ENCODE measurements at places on chromosomes 5 and 9.

DNA sequence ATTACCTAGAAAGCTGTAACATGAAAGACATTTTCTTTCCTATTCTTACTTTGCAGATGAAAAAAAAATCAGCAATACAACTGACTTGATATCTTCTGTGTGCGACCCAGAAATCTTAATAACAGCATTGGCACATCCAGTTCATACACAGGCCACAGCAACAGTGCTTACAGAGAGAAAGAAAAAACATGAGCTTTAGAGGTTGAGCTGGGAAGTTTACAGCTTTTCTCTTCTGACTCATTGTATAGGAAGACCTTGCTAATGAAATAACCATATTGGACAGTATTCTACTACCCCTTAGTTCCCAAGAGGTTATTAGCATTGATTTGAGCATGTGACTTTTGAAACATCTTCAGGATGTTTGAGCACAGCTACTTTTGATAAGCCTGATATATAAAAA lies 1033.4 kb upstream of the DMAC1 start:
- DNase-seq = no peak

GRCh38 chr5:178602752-178603151 lies 12.6 kb upstream of the COL23A1 start:
- DNase-seq = no peak

DNA sequence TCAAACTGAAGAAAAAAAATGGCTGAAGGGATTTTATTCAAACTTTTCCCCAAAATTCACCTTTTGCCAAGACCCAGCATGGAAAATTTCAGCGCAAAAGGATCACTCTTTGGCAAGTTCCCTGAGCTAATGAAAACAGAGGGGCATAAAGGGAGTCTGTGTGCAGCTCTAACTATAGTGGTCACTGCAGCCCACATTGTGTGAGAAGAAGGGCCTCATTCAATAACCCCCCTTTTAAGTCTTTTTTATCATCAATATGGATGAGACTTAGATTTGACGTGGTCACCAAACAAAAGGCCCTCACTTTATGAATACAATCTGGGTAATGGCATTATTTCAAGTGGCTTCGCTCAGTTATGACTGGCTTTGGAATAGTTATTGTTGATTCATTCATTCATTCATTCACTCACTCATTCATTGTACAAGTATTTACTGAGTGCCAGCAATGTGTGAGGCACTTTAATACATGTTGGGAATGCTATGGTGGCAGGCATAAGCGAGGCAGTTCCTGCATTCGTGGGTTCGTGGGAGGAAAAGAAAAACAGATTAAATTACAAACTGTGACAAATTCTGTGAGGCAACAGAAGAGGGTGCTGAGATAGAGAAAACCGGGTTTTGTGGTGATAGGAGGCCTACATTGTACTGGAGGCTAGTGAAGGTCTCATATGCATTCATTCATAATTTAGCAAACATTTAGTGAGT lies 145.7 kb upstream of the KLF4 start:
- no peak for DNase-seq

DNA sequence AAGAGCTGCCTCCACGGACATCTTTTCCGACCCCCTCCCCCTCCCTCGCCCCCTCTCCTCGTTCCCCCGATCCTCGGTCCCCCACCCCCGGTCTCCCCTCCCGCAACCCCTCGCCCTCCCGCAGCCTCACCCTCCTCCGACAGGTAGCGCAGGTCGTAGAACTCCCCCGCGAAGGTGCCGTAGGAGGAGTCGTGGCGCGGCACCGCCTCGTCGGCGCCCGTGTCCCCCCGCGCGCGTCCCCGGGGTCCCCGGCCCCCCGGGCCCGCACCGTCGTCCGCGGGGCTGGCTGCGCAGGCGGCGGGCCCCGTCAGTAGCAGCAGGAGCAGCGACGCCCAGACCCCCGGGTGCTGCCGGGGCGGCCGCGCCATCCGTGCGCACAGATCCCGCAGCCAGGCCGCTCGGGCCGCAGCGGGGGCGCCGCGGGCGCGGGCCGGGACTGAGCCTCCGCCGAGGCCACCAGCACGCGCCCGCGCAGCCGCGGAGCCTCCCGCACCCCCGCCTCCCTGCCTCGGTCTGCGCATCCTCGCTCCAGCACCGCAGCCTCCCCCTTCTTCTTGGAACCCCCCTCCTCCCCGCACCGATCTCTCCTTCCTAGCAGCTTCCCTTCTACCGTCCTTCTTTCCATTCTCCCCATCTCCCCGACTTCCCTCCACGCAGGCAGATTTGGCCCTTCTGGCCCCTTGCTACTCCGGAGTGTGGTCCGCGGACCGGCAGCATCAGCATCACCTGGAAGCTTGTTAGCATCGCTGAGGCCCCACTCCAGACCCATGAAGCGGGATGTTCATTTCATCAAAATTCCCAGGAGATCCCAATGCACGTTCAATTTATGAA lies at the start of gene FRRS1L:
Gene FRRS1L, minus strand, starts transcription at position 479 of the 831 bp plus-strand sequence. Its CDS starts 111 bp downstream, at position 368.
- no peak for DNase-seq

DNA sequence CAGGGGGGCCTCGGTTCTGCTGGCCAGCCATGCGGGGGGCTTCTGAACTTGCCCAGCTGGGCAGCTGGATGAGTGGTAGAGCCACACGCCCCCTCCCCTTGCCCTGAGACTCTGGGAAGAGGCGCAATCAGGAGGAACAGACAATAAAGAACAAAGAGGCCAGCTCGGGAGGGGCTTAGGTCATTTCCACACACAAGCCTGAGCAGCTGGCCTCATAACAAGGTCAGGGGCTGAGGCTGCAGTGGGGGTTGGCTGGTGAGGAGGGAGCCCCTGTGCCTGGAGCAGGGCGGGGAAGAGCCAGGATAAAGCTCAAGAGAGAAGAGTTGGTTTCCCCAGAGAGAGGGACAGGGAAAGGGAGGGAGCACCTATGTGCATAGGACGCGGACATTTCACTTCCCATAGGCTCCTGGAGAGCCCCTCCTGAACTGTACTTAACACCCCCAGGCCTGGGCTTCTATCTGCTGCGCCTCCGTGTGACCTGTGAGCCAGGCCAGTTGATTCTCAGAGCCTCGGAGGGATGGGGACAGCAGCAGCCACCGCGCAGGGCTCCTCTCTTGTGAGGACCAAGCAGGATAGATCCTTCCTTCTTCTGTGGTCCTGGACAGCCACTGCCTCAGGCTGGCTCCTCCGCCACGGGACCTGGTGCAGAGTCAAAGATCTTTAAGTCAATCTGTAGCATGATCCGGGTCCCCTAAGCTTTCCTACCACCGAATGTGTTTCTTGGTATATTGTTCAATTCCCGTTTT lies 75.3 kb upstream of the GGTA1 start:
- DNase-seq = no peak

DNA sequence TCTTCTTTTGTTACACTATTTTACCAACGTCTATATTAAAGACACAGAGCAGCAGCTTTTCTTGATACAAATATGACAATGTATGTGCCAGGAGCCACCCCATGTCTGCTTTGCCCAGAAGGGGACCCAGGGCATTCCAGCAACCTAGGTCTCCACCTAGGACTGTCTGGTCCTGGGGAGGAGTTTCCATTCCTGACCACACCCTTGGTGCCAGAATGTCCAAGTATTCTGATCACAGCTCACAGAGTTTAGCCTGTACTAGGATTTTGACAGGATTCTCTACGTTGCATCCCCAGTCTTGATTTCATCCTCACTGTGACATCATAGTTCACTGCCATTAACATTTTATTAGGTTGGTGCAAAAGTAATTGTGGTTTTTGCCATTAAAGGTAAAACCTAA lies 224.7 kb downstream of the SREK1 start:
- DNase-seq = no peak

DNA sequence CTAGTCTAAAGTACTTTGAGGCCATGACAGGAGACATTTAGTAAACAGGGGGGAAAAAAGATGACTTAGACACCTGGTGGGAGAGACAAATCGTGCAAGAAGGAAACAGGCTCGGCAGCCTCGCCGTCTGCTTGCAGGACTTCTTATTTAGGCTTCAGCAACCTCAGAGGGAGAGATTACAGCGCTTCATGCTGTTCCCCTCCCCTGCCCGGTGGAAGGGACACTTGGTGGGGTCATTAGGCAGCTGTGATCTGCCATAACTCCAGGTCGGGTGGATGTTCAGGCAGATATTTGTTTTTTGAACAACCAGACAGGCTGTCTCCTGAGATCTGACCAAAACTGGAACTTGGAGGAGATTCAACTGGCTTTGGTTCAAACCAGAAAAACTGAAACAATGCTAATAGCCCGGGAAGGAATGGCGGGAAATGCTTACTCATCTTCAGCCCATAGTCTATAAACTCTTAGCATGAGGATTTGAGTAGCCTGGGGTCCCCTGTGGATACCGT lies 38.1 kb upstream of the CD180 start:
- no peak for DNase-seq

DNA sequence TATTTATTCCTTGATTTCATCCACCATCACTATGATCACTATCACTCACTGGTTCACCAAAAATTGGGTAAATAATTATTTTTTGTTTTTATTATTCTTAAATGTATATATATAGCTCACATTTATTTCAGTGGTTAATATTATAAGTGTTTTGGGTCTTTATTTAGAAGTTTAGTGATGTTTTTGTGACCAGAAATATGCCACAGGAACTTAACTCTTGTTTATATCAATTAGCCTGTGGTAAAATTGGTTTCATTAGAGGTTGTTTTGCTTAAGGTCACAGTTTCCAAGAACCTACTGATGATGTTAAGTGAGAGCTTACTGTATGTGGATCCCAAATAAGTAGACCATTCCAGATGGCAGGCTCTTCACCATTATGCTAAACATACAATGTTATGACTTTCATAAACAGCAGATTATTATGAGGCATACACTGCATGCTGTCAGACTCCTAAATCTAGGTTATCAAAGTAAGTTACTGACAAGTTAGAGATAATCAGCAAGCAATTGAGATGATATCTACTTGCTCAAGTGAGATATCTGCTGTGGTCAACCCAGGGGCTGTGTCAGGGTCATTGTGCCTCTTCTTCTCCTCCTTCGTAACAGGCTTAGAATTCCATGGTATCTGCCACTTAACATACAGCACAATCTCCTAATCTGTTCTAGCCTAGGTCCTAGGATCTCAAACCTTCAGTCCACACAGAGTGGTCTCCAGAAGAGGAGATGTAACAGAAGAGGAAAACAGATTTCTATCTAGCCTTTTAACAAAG lies 57.6 kb downstream of the NR3C1 start:
- no peak for DNase-seq

DNA sequence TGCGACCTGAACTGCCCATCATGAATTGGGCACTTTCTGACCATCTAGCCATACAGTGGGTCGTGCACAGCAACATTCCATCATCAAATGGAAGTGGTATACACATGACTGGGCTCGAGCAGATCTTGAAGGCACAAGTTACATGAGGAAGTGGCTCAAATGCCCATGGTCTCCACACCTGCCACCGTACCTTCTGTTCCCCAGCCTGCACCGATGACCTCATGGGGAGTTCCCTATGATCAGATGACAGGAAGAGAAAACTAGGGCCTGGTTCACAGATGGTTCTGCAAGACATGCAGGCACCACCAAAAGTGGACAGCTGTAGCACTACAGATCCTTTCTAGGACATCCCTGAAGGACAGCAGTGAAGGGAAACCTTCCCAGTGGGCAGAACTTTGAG lies 21.8 kb downstream of the MTMR12 start:
- DNase-seq = no peak

DNA sequence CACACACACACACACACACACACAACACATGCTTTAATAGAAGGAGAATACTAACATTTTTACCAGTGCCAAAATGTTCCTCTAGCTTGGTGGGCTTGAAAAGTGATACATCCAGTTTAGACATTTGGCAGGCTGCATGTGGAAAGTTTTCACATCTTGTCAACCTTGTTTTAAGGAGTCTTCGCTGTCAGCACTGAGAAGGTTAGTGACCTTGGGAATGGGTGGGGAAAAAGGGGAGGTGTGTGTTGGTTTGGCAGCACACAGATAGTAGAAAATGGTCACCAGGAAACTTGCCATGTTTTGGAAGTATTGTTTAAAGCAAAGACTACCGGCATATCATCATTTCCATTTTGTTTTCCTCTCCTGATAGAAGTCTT lies 346.5 kb upstream of the ADAMTSL1 start:
- no peak for DNase-seq

GRCh38 chr5:167030500-167031120 lies 1260.8 kb upstream of the WWC1 start:
- DNase-seq = no peak

DNA sequence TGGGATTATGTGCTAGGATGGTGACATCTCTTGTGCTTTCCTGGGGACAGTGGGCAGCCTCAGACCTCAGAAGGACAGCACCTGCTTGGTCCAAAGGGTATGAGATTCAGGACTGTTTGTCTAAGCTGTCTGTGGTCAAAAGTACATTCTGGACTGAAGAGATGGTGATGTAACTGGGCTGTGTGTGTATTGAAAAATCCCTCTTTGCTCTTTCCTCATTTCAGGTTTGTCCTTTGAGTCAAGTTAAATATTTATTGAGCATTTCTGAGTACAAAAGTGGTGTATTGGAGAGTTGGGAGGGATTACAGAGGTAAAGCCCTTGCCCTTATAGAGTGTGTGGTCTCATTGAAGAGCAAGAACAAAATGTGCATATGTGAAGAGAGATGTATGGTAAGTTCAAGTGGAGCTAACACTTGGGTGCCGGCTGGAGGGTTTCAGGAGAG lies 46.7 kb downstream of the RCL1 start:
- DNase-seq = no peak

DNA sequence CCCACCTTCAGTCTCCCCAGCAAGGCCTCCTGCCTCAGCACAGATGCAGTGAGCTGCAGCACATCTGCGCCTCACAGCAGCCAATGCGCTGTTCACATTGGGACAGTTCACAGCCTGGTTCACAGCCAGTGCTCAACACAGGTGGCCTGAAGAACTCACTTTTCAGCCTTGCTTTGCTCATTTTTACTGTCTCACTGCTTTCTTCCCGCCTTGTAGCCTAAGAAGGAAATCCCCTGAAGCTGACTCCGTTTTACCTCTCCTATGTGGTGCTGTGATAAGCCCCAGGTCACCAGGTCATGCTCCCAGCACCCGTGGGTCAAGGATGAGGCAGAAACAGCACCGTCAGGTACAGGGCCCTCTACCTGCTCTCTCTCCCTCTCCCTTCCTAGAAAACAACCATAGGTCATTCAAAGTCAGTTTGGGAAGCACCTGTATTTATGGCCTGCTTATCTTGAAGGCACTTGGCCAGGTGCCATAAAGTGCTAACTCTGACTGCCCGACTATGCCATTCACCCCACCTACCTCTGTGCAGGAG lies 1.1 kb downstream of the GCNT4 start:
- peak; percentile 15 for DNase-seq

DNA sequence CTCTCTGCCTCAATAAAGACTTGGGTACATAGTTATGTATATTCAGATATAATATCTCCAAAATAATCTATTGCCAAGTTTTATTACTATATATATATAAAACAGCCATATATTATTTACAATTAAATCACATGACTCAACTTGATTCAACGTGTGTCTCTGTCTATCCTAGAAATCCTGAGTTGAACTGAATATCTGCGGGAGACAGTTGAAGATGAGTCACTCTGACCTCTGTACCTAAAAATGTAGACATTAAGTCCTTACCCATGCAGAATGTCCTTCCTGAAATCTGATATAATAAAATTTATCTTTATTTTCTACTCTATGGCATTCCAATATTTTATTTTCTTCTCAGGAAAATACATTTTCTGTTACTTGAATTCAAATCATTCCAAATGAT lies 218.2 kb upstream of the PRDM9 start:
- DNase-seq = no peak
